ENCODE measurements at places on chromosomes 2 and 18. TPM values are rescaled to one million over a fixed set of nuclear protein-coding genes. Genes with fewer than 3 reads are reported as not detected.
A peak's percentile ranks its signal among the peaks of the same experiment; 100 is the strongest.

- DNase-seq: peak; percentile 3
Measured at GRCh38 chr18:73235491-73235890, 367.7 kb upstream of the NETO1 start.

- DNase-seq: no peak
Measured at GRCh38 chr2:20138696-20139095, 86.2 kb downstream of the SDC1 start.

GRCh38 chr2:11092701-11093335, 62.4 kb upstream of the SLC66A3 start:
- DNase-seq: no peak

KANSL1L gene
- total RNA-seq: 10.5 TPM

WDR33 gene
- 69.2 TPM for total RNA-seq
